ENCODE measurements at places on chromosomes 13 and 19.

DNA sequence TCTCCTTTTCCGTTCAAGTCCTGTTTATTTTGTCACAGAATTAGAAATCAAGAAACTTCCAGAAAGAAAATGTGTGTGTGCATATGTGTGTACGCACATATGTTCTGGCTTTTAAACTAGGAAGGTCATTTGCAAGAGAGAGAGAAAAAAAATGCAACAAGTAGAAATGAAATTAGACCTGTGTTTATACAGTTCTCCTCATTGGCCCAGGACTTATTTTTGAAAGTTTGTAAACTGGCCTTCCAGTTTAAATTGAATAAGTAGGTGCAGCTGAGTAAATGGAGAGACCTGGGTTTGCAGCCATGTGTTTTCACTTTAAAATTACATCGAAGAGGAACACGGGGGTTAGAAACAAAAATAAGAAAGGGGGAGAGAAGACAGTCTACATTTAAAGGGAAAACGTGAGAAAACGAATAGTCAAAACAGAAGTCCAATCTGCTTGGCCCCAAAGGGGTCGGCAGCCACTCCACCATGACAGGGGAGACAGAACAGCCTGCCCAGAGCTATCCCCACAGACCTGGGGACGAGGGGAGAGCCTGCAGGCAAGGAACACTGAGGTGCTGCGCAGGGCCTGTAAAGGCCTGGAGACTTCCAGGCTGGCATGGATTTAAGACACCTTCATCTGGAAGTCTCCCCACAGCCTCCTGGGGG is 216.8 kb upstream of the MAB21L1 start:
- no peak for DNase-seq

- peak; percentile 57 for DNase-seq
Measured at GRCh38 chr19:50556282-50557008, 11.8 kb downstream of the LRRC4B start.

GRCh38 chr13:113843063-113843654 is 20.7 kb downstream of the GAS6 start:
- DNase-seq = no peak

- DNase-seq = no peak
Measured at GRCh38 chr13:99984461-99985240, 3.1 kb downstream of the ZIC2 start.

DNA sequence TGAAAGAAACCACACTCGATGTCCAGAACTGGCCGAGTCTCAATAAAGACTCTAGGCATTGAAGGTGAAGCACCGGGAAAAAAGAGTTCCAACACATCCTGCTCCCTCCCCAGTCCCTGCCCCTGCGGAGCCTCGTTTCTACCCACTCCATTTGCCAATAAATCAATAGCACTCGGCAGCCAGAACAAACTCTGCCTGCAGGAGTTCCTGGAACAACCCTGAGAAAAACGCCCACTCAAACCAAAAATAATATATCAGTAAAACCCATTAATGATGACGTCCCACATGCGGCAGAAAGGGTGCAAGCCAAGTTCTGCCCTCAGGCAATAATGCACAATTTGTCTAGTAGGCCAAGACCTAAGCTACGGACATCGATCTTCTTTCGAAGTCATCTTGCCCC is 41.0 kb downstream of the PDCD5 start:
- no peak for DNase-seq

GRCh38 chr19:48190288-48190884 is 19.9 kb downstream of the ZSWIM9 start:
- peak; percentile 67 for DNase-seq

- no peak for DNase-seq
Measured at GRCh38 chr13:57631596-57632275, at the start of gene PCDH17. Gene PCDH17, plus strand, starts transcription at chr13:57631744. Its CDS starts 803 bp downstream, at chr13:57632547.

GRCh38 chr19:5142725-5143097 is 173.8 kb downstream of the KDM4B start:
- DNase-seq = no peak

DNA sequence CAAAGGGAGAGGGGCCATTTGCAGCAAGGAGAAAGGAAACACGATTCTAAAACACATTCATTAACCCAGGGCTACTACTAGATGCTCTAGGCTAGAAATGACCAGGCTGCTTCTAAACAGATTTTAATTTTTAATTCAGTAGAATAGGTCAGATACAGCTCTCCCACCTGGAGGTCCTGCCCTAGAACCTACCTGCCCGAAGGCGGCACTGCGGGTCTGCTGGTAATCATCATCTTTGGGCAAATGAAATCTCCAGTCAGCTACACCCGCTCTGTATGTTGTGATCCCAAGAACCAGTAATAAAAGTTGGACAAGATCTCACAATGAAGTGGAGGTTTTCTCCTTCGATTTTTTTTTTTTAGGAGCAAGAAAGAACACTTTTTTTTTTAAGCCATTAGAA is 345.3 kb downstream of the ENOX1 start:
- DNase-seq = no peak

- no peak for DNase-seq
Measured at GRCh38 chr13:77318741-77319140, 8.2 kb downstream of the MYCBP2 start.

- DNase-seq = no peak
Measured at GRCh38 chr13:39909634-39910033, 254.2 kb downstream of the COG6 start.

DNA sequence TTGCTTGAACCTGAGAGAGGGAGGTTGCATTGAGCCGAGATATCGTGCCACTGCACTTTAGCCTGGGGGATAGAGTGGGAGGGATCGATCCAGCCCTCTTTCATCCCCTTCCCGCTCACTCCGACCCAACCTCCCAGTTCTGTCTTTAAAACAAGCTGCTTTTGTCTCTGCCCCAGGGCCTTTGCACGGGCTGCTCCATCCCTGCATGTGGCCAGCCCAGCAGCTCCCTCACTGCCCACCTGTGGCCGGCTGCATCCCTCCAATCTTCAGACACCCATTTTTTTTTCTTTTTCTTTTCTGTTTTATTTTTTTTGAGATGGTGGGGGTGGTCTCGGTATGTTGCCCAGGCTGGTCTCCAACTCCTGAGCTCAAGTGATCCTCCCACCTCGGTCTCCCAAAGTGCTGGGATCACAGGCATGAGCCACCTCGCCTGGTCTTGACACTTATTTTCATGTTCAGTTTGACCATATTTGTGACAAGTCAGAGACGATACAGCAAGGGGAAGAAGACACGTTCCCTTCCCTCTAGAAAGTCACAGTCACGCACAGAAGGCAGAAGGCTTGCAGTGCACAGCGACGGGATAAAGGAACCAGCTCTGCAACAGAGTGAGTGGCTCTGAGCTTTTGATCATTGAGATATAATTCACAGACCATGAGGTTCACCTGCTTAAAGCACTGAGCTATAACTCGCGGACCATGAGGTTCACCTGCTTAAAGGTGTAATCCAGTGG is 31.8 kb downstream of the EFNA2 start:
- DNase-seq = no peak
